ENCODE measurements at places on chromosomes 7 and 10.

DNA sequence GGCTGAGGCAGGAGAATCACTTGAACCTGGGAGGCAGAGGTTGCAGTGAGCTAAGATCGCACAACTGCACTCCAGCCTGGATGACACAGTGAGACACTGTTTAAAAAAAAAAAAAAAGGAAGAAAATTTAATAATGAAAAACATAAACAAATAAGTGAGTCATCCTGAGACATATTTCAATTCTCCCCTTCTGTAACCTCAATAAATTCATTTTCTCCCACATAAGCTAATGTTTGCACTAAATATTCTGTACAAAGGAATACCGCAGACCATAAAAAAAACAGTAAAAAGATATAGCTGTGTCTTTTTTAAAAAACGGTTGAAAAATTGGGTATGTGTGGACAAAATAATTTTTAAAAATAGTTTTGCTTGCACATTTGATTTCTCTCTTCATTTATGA is 654.0 kb downstream of the KCNMA1 start:
- H3K36me3 ChIP-seq, result no peaks in the 10 kb centered on the region
- H3K4me3 ChIP-seq, result no peak overlapping the region
- DNase-seq, result no peak
- no peak overlapping the region for H3K27ac ChIP-seq

- H3K36me3 ChIP-seq, result no peaks in the 10 kb centered on the region
- DNase-seq, result no peak
- H3K27me3 ChIP-seq, result no peaks in the 10 kb centered on the region
- H3K4me1 ChIP-seq, result no peaks in the 10 kb centered on the region
- no peak overlapping the region for H3K27ac ChIP-seq
These were observed 225.7 kb upstream of the PPP2R2D start for GRCh38 chr10:131675104-131675503.

GRCh38 chr7:12281038-12281437 is 69.9 kb downstream of the TMEM106B start:
- no peaks in the 10 kb centered on the region for H3K36me3 ChIP-seq
- no peak for DNase-seq
- no peak overlapping the region for H3K27ac ChIP-seq
- H3K4me1 ChIP-seq, result no peaks in the 10 kb centered on the region
- no peak overlapping the region for H3K4me3 ChIP-seq

GRCh38 chr10:47266602-47267001 is 33.4 kb upstream of the GDF10 start:
- no peaks in the 10 kb centered on the region for H3K36me3 ChIP-seq
- no peak for DNase-seq
- H3K27ac ChIP-seq, result no peak overlapping the region
- peaks cover 8% of the 10 kb centered on the region for H3K4me1 ChIP-seq

Data from body of pancreas (tissue), 4 donors.